HuH-7 (cell line): ENCODE measurements at places on chromosomes 12 and 14.
A peak's percentile ranks its signal among the peaks of the same experiment; 100 is the strongest.

GRCh38 chr12:1665366-1665765, 25.5 kb upstream of the ADIPOR2 start:
- no peak for DNase-seq

DNA sequence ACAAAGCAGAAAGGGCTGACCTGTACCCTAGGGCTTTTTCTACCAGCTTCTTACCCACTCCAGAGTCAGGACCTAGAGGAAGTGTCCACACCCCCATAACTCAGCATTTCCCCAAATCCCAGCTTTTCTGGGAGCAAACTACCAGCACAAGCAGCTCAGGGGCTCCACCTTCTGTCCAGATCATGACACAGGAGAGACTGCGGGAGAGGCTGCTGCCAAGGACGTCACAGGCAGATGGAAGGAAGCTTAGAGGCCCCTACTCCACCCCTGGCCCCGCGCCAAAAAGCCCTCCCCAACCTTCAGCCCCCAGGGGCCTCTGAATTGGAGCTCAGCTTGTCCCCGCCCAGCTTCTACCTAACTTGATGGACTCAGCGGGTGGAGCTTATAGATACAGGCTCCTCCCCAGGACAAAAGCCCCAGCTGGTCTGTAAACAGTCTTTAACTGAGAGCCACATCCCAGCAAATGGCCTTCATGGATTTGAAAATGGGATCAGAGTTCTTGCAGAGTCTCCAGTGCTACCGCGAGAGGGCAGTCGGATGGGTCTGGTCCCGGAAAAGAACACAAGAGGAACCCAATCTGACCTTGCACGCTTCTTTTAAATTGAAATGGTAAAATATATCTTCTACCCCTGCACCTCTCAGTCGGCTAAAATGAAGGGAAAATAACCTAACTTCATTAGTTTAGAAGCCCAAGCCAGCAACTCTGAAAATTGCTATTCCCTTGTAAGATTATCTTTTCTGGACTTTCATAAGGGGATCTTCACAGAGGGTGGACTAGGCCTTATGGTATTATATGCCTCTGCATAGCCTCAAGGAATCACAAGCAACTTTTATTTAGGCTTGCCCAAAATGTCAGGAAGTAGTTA, 6.8 kb upstream of the BAZ2A start:
- peak; percentile 94 for DNase-seq

DNA sequence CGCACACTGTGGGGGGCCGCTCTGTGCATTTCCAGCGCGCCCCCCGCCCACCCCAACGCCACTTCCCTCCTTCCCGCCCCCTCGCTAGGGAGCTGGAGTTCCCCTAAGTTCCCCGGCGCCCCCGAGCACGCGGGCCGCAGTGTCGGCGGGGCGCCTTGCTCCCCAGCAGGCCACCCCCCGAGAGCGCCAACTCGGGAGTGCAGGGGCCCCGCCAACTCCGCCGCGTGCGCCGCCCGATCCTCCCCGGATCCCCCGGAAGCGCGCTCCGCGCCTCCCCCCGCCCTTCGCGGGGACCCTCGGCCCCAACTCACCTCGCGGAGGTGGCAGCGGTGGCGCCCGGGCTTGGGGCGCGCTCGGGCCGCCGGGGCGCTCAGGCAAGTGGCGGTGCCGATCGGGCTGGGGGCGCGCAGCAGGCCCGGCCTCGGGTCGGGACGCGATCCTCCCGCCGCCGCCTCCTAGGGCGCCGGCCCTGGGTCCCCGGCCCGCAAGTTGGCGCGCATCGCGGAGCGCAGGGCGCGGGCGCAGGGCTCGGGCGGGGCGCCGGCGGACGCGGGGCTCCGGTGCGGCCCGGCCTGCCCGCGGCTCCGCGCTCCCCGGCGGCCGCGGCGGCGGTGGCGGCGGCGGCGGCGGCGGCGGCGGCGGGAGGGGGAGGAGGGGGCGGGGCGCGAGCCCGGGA, at the start of gene NCOR2:
TSS of gene NCOR2 (minus strand) at position 616 of the 676 bp plus-strand sequence. CDS start 72,361 bp downstream, outside the sequence.
- no peak for DNase-seq

DNA sequence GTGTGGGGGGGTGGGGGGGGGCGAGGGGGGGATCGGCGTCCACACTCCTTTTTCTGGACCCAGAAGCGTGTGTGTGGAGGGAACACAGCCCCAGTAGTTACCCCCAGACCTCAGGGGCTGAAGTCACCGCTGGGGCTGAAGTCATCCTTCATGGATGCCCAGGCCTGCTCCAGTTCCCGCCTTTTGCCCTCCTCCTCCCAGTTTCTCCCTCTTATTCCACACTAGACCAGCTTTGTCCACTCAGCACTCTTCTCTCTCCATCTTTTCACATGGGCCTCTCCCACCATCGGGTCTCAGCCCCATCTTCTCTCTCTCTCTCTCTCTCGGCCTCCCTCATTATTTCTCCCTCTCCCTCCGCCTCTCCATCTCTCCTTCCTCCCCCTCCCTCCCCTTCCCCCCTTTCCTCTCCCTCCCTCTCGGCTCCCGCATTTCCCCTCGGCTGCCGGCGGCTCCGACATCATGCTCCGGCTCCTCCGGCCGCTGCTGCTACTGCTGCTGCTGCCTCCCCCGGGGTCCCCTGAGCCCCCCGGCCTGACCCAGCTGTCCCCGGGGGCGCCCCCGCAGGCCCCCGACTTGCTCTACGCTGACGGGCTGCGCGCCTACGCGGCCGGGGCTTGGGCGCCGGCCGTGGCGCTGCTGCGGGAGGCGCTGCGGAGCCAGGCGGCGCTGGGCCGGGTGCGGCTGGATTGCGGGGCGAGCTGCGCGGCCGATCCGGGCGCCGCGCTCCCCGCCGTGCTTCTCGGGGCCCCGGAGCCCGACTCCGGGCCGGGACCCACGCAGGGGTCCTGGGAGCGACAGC, at the start of gene P3H3:
TSS of gene P3H3 (plus strand) at position 426 of the 799 bp plus-strand sequence. CDS start at position 460, 34 bp downstream.
- DNase-seq, result peak; percentile 59

DNA sequence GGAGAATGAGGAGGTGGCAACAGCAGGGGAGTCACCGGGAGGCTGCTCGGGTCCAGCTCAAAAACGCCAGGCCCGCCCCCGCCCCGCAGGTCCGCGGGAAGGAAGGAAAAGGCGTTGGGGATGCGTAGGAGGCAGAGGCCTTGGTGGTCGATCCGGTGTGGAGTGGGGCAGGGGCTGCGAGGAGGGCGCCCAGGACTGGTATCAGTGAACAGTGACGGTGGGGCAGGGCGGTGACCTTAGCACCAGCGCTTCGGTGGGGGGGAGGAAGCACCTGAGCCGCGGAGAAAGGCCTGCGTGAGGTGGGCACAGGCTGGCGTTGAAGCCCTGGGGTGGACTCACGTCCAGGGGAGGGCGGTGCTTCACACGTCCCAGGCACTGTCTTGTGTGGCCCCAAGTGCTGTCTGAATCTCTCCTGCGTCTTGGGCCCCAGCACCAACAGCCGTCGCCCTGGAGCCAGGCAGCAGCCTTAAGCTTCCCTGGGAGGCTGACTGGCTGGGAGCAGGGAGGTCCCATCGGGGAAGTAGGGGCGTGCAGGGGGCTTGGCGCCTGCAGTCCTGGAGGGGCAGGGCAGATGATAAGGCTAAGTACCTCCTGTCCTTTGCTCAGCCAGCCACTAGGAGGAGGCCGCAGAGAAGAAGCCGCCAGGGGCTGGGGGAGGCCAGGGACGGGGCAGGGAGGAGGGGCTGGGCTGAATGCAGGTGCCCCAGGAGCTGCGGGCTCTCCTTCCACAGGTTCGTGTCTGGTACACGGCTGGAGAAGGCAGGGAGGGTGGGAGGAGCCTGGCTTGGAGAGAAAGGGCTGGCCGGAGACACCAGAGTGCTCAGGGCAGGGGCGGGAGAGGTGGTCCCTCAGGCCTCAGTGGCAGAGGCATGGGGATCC, 26.5 kb downstream of the ZBTB42 start:
- peak; percentile 93 for DNase-seq

GRCh38 chr12:97912943-97913342, 450.3 kb downstream of the RMST start:
- DNase-seq, result no peak

DNA sequence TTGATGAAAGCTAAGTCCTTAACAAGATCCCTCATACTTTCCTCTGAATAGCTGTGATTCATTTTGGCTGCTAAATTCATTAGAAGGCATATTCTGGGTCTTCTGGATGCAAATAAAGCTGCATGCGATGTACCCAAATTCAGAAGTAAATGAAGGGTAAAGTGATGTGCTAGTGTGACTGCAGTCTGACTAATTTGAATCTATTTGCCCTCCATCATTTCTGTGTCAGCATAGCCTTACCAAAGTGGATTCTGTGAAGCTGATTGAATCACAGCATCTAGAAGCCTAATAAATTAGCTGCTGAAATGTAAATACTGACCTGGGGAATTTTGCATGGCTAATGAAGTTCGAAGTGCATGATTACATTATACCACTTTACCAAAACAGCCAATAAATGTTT, 162.2 kb downstream of the TPH2 start:
- no peak for DNase-seq

DNA sequence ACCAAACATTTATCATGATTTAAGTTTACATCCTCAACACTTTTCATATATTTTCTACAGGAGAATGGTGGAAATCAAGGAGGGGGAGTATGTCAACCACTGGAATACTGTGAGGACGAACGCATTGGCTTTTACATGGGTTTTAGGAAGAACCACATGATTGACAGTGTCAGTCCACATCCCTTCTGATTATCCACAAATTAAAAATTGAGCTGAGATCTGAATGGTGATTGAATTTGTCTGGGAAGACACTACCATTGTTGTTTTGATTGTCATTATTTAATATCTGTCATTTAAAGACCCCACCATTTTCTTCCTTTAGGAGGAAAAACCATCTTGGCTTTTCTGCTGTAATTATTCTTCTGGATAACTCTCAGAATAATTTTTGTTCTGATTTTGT, 31.3 kb upstream of the KLRF1 start:
- no peak for DNase-seq

DNA sequence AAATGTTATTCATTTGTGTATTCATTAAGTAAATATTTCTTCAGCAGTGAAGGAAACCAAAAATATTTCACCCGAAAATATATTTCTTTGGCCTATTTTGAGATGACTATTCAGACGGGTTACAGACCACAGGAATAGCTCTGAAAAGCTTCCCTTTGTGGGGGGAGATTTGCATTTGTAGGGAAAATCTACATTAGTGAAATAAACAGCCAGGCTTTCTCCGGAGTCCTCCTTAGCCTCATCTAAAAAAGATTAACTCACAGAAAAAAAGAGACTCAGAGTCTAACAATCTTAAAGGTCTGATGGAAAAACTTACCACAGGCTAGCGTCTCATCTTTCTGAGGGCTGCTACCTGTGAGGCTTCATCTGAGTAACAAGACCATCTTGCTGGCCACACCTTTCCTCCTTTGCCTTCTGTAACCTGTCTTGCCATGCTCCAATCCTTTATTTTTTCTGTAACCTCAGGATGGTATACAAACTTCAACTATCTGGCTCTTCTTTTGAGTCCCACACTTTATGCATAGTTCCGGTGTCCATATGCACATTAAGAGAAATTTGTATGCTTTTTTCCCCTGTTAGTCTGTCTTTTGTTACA, 100.7 kb downstream of the CNTN1 start:
- no peak for DNase-seq

DNA sequence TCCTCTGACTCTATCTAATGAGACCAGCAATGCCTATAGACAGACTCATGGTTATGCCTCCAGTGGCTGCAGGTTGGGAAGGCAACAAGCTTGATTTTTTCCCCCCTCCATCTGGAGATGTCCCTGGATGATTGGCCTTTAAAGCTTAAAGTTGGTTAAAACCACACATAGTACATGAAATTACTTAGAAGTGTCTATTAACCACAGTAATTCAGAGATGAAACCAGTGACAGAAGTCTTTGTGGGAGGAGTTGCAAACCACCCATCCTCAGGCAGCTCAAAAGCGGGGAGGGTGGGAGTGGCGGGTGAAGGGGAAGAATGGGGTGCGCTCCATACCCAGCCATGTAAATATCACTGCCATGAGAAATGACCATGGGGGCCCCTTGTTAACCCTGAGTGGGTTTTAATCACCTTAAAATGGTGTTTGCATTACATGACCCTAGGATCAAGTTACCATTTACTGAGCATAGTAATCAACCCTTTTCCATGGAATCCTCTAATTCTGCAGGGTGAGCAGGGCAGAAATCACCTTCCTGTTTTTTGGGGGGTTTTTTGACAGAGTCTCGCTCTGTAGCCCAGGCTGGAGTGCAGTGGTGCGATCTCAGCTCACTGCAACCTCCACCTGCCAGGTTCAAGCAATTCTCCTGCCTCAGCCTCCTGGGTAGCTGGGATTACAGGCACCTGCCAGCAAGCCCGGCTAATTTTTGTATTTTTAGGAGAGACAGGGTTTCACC, 133.5 kb downstream of the FOXN3 start:
- no peak for DNase-seq

GRCh38 chr14:21103710-21104447, 3.0 kb downstream of the TMEM253 start:
- DNase-seq, result peak; percentile 93

- no peak for DNase-seq
Measured at GRCh38 chr14:51367600-51367931, 127.5 kb downstream of the TMX1 start.

DNA sequence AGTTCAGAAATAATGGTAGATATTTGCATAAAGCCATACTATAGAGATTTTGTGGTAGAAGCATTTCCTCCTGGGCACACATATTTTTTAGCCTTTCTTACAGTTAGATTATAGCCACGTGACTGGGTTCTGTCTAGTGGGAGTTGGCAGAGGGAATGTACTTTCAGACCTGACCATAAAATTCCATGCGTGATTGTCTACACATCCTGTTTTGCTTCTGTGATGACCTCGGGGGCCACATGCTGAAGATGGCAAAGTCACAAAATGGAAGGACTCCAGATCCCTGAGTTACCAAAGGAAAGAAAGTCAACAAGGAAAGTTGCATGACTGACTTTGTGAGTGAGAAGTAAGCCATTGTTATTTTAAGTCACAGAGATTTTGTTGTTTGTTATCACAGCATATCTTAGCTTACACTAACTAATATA, 14.6 kb upstream of the MIA2 start:
- DNase-seq, result no peak

DNA sequence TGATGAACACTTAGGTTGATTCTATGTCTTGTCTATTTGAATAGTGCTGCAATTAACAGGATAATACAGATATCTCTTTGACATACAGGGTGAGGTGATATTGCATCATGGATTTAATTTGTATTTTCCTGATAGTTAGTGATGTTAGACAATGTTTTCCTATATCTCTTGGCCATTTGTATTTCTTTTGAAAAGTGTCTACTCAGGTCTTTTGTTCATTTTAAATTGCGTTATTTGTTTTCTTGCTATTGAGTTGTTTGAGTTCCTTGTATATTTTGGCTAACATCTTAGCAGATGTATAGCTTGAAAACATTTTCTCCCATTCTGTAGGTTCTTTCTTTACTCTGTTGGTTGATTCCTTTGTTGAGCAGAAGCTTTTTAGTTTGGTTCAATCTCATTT, 460.6 kb downstream of the CCDC91 start:
- DNase-seq, result no peak

DNA sequence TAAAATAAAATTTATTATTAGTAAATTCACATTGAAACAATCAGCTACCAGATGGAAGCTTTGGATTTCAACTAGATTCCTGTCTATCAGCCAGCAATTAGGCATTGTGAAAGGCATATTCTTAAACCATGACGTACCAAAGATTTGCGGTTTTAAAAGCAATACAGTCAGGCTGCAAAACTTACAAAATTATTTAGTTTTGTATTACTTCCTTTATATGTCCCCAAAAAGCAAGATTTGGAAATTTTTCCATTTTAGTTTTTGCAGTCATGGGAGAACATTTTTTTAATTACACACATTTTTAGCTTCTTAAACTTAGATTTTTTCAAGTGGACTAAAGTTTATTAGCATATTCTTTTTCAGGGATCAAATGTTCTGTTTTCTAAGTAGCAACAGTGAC, 225.0 kb upstream of the KITLG start:
- DNase-seq, result no peak

GRCh38 chr14:34183478-34183877, 232.6 kb upstream of the EGLN3 start:
- DNase-seq, result no peak
